ENCODE measurements at places on chromosomes 7 and 10.
A peak's percentile ranks its signal among the peaks of the same experiment; 100 is the strongest.

DNA sequence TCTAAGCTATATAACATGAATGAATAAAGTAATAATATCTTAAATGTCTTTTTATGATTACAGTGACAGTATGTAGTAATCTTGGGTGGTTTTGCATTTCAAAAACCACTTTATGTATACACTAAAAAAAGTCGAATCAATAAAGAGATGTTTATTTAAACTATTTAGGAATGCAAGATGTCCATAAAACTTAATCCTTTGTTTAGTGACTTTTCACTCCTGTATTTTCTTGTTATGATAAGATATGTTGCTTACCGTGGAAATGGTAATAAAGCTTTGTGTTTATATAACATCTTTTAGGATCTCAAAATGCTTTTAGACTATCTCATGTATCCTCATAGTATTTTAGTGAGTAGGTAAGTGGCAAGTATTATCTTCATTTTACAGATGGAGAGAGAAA lies 48.5 kb downstream of the SP4 start:
- DNase-seq: no peak

GRCh38 chr10:33860552-33860951 lies 526.1 kb upstream of the NRP1 start:
- DNase-seq: no peak

DNA sequence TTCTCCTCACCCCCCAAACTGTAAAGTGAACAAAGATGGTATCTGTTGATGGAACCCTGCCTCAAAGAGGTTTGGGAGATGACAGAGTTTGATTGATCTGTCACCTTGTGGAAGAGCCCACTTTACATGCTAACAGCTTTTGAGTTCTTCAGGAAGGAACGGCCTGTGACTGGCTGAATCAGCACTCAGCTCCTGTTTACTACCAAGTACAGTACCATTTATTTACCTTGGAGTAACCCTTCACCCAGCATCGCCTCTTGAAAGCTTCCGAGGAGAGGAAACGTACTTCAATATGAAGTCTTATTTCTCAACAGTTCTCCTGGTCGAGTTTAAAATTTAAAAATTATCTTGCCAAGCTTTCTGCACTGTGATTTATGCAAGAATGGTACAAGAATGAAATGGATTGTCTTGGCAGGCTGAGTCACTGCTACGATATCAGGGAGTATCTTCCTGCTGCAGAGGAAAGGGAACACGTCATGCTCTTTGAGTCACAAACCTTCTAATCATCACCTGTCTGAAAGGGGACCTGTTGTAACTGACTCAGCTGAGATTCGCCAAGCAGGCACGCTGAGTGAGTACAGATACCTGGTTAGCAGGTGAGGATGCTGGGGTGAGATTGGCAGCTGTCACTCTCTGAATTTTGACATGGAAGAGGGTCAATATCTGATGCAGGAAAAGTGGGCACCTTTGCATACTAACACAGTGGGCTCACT lies 30.1 kb downstream of the KLF6 start:
- no peak for DNase-seq

- DNase-seq: no peak
Measured at GRCh38 chr10:75546004-75546403, 114.6 kb downstream of the LRMDA start.

DNA sequence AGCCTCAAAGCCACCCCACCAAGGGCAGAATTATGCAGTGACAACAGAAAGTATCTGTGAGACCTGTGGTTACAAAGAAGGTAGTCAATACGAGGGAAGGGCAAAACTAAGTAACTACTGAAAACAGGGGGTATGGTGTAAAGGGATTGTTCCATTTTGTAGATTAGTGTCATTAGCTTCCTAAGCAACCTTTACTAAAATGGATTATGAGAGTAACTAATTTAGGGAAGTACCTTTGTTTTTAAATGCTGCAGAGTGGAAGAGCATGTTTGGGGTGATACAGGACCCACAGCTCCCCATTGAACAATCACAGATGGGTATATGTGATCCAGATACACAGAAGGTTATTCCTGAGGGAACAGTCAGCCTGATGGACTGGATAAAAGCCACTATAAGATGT lies 51.3 kb upstream of the TAC1 start:
- DNase-seq: no peak

DNA sequence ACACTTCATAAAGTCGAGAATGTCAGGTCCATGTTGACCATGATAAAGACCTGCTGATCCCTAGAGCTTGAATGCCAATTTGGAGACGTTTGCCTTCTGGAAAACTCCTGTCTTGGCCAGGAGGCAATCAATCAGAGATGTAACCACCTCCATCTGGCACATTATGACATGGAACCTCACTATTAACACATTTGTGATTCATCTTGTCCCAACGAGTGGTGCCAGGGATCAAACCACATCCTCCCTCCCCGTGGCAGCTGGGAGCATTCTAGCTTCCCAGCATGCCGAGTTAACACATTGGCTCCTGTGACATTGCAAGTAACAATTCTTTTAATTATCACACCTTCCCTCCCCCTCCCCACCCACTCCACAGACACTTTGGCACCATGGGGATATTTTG lies 84.0 kb upstream of the PPP1R17 start:
- DNase-seq: no peak

- no peak for DNase-seq
Measured at GRCh38 chr7:106874076-106874475, 9.0 kb downstream of the PIK3CG start.

DNA sequence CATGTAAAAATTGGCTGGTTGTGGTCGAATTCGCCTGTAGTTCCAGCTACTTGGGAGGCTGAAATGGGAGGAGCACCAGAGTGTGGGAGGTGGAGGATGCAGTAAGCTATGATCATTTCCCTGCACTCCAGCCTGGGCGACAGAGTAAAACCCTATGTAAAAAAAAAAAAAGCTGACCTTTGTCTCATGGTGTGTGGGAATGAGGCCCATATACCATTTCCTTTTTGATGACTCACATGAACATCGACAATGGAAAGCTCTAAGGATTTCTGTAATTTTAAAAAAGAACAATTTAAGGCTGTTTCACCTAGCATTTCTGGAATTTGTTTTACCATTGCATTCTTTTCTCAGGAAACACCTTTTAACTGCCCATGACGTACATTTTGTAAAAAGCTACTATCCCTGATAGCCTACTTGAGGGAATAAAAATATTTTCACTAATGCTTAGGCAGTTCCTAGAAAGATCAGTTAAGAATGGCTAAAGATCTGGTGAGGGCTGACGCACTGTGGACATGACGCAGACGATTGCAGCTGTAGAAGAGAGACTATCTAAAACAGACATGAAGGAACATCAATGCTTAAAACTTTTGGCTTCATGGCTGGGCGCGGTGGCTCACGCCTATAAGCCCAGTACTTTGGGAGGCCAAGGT lies 400.6 kb upstream of the IGFBP3 start:
- peak; percentile 56 for DNase-seq

DNA sequence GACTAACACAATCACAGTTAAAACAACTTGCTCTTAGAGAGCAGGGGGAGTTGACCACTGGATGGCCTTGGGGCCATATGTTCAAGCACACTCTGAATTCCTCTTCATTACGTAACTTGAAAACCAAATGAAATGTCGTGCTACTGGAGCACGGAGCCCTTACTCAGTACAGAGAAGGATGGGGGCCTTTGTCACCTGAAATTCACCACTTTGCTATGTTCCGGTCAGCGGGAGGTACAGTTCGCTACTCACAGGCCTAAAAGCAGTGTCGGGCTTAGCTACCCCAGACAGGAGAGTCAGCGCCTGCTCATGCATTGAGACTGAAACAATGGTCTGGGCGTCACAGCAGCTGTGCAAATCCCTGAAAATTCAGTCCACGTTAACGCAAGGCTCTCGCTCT lies 39.6 kb downstream of the GLI3 start:
- peak; percentile 9 for DNase-seq

DNA sequence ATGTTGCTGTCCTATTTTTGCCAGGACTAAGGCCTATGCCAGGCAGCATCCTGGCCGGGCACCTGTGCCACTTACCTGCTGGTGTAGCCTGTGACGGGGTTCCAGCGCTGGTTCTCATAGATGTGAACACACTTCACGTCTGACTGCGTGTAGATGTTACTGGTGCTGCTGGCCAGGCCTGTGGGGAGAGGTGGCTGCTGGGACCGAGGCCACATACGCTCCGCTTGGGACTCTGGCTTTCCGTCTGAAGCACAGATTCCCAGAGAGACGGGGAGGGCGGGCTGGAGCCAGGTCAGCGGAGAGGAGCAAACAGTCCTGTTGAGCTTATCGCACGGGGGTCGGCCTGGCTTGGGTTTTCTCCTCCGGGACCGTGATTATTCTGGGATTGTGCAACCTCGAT lies 16.7 kb downstream of the BHLHA15 start:
- DNase-seq: no peak

GRCh38 chr7:145036604-145037405 lies 201.0 kb upstream of the TPK1 start:
- no peak for DNase-seq

DNA sequence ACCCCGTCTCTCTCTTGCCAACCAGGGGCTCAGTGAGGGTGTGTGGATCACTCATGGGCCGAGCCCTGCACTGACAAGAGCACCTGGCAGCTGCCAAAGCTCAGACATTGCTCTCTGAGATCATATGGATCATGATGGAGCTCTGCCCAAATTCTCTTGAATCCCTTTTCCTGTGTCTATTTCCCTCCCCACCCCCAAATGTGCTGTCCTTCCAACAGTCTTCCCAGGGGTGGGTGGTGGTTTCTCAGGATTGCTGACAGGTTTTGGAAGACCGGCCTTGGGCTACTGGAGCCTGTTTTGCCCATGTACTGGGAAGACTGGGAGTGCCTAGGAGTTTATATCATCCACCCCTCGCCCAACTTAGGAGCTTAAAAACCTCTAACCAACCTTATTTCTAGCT lies 10.5 kb downstream of the ARHGAP22 start:
- DNase-seq: no peak

DNA sequence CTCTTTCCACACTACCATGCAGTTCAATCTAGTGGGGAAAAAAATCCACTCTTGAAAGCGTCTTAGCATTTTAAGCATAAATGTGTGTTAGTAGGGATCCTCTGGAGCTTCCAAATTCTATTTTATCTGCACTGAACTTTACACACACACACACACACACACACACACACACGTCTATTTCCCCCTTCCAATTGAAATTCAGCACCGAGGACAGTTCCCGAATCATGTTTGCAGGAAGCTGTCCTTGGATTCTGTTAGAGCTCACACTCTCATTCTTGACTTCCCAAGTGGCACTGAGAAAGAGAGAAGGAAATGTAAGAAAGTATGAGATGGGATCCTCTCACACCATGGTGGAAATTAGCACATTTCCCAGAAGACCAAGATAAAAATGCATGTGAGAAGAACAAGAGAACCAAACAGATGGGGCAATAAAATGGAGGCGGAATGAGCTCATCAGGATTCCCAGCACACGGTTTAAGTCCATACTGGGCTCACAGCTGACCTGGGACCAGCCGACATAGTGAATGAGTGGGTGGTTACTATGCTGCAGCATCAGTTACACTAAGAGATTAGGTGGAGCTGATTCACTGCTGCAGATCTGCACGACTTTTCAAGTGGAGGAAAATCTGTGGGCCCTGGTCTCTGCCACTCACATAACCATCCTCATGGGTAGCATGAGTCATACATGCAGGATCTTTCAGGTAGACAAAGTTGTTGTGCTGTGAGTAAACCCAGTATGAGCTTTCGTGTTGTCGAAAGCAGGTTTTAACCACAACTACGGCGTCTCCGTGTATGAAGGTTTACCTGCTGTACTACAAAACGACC lies 3.3 kb upstream of the NPTX2 start:
- no peak for DNase-seq

GRCh38 chr7:65975814-65976445 lies 6.1 kb downstream of the GUSB start:
- no peak for DNase-seq

GRCh38 chr10:124089859-124090258 lies 3.5 kb downstream of the CHST15 start:
- DNase-seq: no peak

- no peak for DNase-seq
Measured at GRCh38 chr7:143967398-143967797, 12.8 kb downstream of the OR2F1 start.

- DNase-seq: no peak
Measured at GRCh38 chr10:24622781-24623301, 100.8 kb downstream of the ARHGAP21 start.

- DNase-seq: no peak
Measured at GRCh38 chr10:73874267-73875138, at the start of gene CAMK2G. Gene CAMK2G (minus strand): TSS chr10:73874555. CDS start chr10:73874461, 94 bp downstream.

- no peak for DNase-seq
Measured at GRCh38 chr10:15370856-15371701, at the start of gene FAM171A1. Gene FAM171A1 (minus strand): TSS chr10:15371289. CDS start chr10:15371052, 237 bp downstream.

- DNase-seq: no peak
Measured at GRCh38 chr10:15505329-15505728, 134.2 kb upstream of the FAM171A1 start.

DNA sequence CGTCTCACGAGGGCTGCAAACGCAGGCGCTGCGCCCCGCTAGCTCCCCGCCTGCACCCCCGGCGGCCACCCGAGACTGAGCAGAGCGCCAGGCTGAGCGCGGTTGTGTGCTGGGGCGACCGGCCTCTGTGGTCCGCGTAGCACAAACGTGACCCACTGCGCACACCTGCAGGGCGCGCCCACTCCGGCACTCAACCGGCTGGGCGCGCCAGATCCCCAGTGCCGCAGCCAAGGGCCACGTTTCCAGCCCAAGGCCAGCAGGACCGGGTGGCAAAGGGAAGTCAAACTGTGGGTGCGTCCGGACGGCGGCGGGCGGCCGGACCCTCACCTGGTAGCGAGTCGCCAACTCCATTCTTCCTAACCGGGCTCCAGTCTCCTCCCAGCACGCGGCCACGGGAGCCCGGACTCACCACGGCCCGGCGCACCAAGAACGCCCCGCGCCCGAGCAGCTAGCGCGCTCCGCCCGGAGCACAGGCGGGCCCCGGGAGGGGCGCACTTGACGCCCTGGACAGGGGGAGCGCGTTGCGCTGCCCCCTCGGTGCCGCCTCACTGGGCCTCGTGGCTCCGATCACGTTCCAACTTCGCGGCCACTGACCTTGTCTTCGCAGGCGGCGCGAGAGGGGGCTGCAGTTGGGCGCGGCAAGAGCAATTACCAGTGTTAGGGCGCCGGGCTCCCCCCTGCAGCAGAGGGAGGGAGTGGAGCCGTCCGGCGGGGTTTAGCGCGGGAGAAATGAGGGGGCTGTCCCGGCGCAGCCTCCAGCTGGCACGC lies at the start of gene CDCA7L:
TSS of gene CDCA7L (minus strand) at position 446 of the 768 bp plus-strand sequence. CDS start at position 351, 95 bp downstream.
- peak; percentile 78 for DNase-seq

- DNase-seq: no peak
Measured at GRCh38 chr7:96508371-96508770, 186.5 kb upstream of the SLC25A13 start.

- no peak for DNase-seq
Measured at GRCh38 chr7:99624484-99624883, 7.7 kb downstream of the ZSCAN25 start.

Data from HS-5 (cell line).